Thyroid gland (tissue), 4 donors: ENCODE measurements at places on chromosomes 3 and 15. TPM values are rescaled to one million over a fixed set of nuclear protein-coding genes. Genes with fewer than 3 reads are reported as not detected.

Gene IL17RB
- total RNA-seq = 0.71 TPM

Gene IFT80
- total RNA-seq = 111 TPM

Gene SNTN
- not detected for total RNA-seq

Gene DYNC1LI1
- 24.5 TPM for total RNA-seq

Gene TEX9
- total RNA-seq = 48.0 TPM

Gene CCR9
- total RNA-seq = not detected

Gene TEX55
- total RNA-seq = not detected

Gene BAHD1
- total RNA-seq = 29.0 TPM

Gene GOLGA6D
- total RNA-seq = not detected

Gene KLF13
- total RNA-seq = 117 TPM

Gene ATXN7
- total RNA-seq = 23.2 TPM

Gene LRRC2
- total RNA-seq = 29.4 TPM
